ENCODE measurements at places on chromosomes 16 and 17.

DNA sequence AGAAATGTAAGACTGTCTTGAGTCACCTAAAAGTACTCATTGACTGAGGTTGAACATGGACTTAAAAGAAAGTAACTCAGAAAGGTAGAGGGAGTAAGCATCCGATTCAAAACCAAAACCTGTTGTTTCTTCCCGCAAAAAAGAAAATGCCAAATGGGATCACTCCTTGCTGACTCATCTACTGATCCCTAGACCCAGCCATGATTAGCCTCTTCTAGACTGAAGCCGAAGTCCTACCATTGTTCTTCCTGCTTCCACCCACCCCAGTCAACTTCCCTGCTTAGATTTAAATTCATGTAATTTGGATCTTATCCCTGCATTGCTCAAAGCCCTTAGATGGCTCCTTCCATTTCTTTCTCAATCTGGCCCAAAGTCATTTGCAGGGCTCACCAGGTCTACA is 760.5 kb upstream of the SOX9 start:
- no peak for DNase-seq

GRCh38 chr17:17355426-17355825 is 52.3 kb downstream of the NT5M start:
- no peak for DNase-seq

DNA sequence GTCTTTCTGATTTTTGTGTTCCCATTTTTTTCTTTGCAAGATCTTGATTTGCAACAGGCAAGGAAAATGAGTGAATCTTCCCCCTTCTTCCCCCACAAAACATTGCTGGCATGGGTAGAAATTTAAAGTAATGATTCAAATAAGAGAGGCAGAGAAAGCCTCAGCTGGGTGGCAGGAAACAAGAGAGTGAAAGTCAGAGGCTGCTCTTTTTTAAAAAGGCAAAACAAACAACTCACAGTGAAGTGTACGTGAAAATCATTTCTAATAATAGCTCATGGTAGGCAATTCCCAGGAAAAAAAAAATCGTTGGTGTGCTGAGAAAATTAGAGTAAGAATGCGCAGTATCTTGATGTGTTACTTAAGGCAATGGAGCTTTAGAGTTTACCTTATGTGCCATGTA is 229.5 kb downstream of the FTO start:
- no peak for DNase-seq

GRCh38 chr17:32520104-32520701 is 33.4 kb downstream of the CDK5R1 start:
- peak; percentile 41 for DNase-seq

DNA sequence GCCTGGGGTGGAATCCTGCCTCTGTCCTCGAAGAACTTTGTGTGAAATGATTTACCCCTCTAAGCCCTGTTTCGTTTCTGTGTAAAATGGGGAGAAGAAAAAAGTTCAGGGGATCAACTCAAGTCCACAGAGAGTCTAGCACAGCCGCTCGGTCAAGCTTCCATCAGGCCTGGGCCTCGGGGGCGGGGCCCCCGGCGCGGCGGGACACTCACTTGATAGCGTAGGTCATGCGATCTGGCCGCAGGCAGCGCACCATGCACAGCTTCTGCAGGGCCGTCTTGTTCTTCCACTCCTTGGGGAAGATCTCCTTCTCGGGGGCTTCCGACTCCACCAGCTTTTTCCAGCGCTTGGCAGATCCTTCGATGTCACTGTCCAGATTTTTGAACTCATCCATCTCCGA is 65.9 kb downstream of the PGS1 start:
- no peak for DNase-seq

- no peak for DNase-seq
Observed at GRCh38 chr17:9509236-9509816, 66.3 kb downstream of the STX8 start.

- no peak for DNase-seq
Observed at GRCh38 chr16:19979638-19980037, 94.1 kb downstream of the GPR139 start.

DNA sequence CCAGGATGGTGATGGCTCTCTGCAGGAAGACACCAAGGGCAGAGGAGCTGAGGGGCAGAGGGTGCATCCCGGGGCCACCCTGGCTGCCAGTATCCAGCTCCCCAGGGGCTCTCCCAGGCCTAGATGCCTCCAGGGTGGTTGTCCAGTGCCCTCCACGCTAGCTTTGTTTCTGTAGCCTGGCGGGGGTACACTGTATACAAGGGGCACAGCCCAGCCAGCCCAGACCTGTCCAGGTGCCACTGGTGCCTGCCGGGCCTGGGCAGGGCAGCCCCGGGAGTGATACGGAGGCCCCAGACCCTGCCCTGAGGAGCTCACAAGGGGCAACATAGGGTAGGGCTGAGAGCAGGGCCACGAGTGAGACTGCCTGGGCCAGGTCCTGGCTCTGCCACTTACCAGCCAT is 14.6 kb upstream of the TRPV3 start:
- no peak for DNase-seq

DNA sequence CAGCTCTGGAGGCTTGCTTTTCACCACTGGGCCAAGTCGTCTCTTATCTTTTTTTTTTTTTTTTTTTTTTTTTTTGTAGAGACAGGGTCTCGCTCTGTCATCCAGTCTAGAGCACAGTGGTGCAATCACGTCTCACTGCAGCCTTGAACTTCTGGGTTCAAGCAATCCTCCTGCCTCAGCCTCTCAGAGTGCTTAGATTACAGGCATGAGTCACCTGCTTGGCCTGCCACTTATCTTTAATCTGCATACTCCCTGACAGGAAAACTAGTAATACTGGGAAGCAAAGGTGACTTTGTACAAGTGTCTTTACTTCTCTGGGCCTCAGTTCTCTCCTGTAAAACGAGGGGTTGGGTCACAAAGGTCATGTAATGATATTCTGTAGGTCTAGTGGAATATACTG is 15.0 kb downstream of the NTN1 start:
- DNase-seq: no peak

DNA sequence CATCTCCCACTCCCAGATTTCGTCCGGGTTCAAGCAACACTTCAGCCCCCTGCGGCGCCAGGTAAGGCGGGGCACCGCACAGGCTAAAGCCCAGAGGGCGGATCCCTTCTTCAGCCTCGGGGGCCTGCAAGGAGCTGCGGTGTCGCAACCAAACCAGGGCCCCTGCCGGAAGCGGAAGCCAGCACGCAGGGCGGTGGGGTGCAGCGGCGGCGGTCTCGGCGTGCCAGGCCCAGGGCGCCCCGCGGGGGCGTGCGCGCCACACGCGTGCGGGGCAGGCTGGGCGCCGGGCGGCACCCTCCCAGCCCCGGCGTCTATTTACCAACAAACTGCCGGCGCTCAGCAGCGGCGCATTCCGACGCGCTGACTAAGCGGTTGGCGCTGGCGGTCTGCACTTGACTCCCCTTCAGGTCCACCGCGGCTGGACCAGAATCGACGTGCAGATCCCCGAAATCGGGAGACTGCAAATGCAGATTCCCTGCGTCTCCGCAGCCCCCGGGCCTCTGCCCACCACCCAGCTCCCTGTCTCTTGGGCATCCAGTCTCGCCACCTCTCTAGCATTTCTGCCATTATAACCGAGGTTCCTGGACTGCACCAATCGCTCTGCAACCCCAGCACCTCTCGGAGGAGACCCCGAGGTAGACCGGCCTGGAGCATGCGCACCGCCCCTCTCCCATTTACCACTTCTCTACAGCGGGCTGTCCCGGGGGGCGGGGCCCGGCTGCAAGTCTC is 421 bp upstream of the DLX4 start:
- DNase-seq: peak; percentile 82
